ENCODE measurements at places on chromosomes 3 and 15. TPM values are rescaled to one million over a fixed set of nuclear protein-coding genes. Genes with fewer than 3 reads are reported as not detected.

The LDHAL6B gene
- not detected for total RNA-seq

The ZSCAN29 gene
- total RNA-seq = 13.2 TPM

The AKAP13 gene
- total RNA-seq = 102 TPM

The RAB6B gene
- total RNA-seq = 2.6 TPM

The TPM1 gene
- total RNA-seq = 417 TPM

The ITIH4 gene
- total RNA-seq = 86.7 TPM

The SNAP23 gene
- 29.8 TPM for total RNA-seq

The GOLGA6L10 gene
- 2.9 TPM for total RNA-seq

The DNAH12 gene
- 0.52 TPM for total RNA-seq

The COL8A1 gene
- 0.99 TPM for total RNA-seq

The GPR156 gene
- total RNA-seq = not detected

The GOLGA6D gene
- not detected for total RNA-seq

The NR1I2 gene
- not detected for total RNA-seq

The HCLS1 gene
- 17.1 TPM for total RNA-seq

- DNase-seq = no peak
Observed at GRCh38 chr3:126013751-126014156, 44.8 kb downstream of the ROPN1B start.

DNA sequence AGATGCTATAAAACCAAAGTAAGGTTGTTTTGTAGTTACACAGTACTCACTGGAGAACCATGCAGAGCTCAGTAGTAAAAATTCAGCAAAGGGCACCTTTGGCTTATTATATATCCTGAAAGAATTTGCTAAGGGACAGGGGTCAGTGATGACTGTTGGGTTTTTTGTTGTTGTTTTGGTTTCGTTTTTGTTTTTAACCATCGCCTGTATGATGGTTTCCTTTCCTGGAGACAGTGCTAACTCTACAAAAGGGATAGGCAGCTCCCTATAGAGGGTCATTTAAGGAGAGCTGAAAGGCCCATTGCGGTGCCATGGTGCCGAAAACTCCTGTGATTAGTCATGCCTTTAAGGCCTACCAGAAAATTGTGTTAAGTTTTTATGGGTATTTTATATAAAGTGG is 118.2 kb upstream of the GOLIM4 start:
- no peak for DNase-seq

DNA sequence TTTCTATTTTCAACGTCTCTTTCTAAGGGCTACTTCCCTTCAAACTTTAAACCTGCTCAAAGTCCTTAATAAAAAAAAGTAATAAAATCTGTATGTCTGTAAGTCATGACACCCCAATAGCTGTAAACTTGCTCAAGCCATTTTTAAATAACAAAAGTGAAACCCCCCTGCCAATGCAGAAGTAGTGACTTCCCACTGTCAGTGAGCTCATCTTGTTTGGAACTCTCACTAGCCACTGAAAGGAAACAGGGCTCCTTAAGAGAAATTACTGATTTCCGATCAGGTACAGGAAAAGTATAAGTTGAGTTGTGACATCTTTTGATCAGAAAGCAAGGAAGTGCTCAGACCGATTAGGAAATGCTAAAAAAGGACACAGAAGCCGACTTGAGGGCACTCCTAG is 27.6 kb upstream of the GPR171 start:
- no peak for DNase-seq

- peak; percentile 69 for DNase-seq
Observed at GRCh38 chr15:69305204-69305931, 6.7 kb downstream of the PAQR5 start.

- no peak for DNase-seq
Observed at GRCh38 chr3:11014253-11014652, 21.7 kb downstream of the SLC6A1 start.

DNA sequence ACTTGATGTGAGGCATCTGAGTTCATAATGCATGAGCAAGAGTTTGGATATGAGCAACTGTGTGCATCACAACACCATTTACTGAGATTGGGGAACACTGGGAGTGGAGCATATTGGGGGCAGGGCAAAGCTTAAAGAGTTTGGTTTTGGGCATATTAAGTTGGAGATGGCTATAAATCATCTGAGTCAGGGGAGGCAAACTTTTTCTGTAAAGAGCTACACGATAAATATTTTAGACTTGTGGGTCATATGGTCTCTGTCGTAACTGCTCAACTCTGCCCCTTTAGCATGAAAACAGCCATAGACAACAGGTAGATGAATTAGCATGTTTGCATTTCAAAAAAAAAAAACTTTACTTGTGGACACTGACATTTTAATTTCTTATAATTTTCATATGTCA is 20.0 kb downstream of the ENTPD3 start:
- DNase-seq = no peak

GRCh38 chr3:39325236-39325635 is 4.3 kb upstream of the CCR8 start:
- no peak for DNase-seq

- DNase-seq = no peak
Observed at GRCh38 chr3:197218210-197218609, 80.2 kb downstream of the DLG1 start.

- no peak for DNase-seq
Observed at GRCh38 chr15:71186267-71186666, 71.0 kb downstream of the THSD4 start.

DNA sequence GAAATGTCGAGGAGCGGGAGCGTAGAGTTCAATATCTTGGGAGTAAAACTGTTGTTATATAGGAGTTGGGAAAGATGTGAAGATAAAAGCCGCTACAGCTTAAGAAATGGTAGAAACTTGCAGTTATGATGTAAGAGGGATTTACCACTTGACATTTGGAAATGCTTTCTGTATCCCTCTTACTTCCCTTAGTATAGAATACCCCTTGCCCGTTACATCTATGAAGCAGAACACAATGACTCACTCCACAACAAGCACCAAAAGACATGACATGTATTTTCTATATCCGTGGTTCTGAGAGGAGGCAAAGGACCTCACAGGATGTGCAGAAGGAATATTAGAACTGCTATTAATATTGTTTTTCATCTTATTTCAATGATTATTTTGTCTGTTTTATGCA is 254.2 kb upstream of the NR2F2 start:
- no peak for DNase-seq

GRCh38 chr3:115498421-115498820 is 124.9 kb upstream of the GAP43 start:
- no peak for DNase-seq

- no peak for DNase-seq
Observed at GRCh38 chr3:21041621-21042020, 709.4 kb downstream of the ZNF385D start.

GRCh38 chr3:65535260-65535659 is 503.5 kb downstream of the MAGI1 start:
- DNase-seq = no peak

- no peak for DNase-seq
Observed at GRCh38 chr15:98616397-98616796, 31.9 kb upstream of the IGF1R start.

DNA sequence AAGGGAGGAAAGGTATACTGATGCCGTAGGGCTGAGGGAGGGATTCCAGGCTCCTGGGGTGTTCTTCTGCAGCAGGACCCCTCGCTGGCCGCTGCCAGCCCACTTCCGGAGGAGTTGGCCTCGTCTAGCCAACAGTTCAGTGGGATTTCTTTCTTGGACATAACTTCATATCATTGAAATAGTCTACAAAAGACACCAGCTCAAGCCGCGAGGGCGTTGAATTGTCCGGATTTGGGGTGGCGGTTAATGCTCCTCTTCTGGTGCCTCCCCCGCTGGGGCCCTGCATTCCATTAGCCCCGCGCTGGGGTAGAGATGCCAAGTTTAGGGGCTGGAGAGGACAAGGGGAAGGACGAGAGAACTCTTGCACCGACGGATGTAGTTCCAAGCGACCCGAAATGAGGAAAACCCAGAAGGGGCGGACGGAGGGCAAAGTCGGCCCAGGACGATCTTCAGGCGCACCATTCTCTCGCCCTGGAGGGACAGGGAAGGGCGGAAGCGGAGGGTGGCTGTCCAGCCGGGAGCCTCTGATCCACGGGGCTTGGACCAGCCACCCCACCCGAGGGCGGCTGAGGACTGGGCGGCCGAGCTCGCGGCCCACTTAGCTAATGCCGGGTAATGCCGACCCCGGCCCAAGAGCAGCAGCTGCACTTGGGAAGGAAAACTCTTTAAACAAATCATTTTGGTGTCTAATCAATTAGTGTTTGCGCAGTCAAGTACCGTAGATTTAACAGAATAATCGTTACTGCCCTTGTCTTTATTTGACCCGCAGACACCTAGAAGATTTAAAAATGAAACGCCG is 4.7 kb upstream of the ONECUT1 start:
- no peak for DNase-seq

GRCh38 chr15:52797625-52798501 is 7.7 kb upstream of the ONECUT1 start:
- no peak for DNase-seq

GRCh38 chr15:57866149-57866736 is 159.7 kb downstream of the POLR2M start:
- DNase-seq = peak; percentile 82

- DNase-seq = no peak
Observed at GRCh38 chr3:60657972-60658371, 593.3 kb downstream of the FHIT start.

GRCh38 chr15:48361685-48362084 is 30.5 kb downstream of the DUT start:
- no peak for DNase-seq

- DNase-seq = no peak
Observed at GRCh38 chr3:101950510-101950909, 101.2 kb downstream of the NFKBIZ start.

DNA sequence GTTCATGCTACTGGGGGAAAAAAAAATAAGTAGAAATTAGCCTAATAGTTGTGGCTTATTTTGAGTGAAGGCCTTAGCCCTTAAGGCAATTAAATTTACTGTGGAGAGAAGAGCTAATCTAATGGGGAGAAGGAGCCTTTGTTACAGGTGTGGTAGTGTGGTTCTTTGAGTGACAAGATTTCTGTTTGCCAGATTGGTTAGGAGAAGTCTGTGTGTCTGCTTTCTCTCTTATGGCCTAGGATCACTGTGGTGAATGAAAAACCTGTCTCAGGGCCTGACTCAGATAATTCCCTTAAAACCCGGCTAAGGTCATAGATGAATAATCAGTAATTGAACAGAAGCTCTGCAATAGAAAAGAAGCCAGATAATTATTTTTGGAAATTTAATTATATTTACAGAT is 27.0 kb downstream of the OPA1 start:
- DNase-seq = no peak

GRCh38 chr15:39593656-39594445 is 13.0 kb downstream of the THBS1 start:
- DNase-seq = no peak

- no peak for DNase-seq
Observed at GRCh38 chr15:42065033-42065432, 29.3 kb downstream of the PLA2G4D start.

DNA sequence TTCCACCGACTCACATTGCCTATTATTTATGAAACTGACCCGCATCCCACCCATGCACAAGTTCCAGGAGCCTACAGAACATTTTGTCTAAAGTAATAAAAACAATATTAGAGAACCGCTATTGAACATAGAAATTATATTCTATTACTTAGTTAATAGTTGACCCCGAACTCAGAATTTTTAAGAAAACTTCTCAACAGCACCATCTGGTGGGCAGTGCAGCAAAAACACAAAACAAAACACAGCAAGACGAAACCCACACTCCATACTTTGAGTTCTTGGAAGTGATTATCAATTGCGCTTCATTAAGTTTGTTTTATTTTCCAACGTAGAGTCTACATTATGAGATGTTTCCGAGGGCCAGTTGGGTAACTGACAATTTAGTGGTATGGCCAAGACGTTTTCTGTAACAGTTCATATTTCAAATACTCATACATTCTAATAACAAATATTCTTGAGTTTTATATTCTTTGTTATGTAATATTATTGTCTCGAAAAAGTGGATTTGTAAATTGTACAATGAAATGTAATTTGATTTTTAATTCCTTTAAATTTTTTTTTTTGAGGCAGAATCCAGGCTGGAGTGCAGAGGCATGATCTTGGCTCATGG is 24.0 kb upstream of the C3orf70 start:
- peak; percentile 14 for DNase-seq

DNA sequence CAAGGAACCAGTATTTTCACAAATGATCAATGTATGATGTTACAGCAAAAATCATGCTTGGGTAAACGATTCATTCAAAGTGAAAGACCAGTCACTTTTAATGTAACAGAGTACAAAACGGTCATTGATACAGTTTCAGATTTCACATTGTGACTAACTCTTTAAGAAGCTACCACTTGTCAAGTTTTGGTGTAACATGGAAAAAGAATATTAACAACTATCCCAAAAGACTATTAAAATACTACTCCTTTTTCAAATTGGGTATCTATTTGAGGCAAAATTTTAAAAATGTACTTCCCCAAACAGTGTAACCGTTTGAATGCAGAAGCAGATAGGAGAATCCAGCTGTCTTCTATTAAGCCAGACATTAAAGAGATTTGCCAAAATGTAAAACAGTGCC is 31.7 kb downstream of the AKAP13 start:
- no peak for DNase-seq

DNA sequence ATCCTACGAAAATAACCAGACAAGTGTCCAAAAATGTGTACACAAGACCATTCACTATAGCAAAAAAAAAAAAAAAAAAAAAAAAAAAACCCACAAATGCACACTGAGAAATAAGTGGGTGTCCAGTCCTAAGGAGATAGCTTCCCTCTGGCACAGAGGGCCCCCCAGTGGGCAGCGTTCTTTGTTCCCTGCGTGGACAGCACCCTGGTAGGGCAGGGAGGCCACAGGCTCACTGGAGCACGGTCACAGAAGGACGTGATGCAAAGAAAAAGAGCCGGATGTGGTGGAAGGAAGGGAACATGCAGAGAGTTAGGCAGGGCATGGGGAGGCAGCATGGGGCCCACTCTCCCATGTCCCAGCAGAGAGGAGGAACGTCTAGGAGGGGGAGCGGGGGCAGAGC is 210.7 kb upstream of the NSMCE3 start:
- DNase-seq = no peak

DNA sequence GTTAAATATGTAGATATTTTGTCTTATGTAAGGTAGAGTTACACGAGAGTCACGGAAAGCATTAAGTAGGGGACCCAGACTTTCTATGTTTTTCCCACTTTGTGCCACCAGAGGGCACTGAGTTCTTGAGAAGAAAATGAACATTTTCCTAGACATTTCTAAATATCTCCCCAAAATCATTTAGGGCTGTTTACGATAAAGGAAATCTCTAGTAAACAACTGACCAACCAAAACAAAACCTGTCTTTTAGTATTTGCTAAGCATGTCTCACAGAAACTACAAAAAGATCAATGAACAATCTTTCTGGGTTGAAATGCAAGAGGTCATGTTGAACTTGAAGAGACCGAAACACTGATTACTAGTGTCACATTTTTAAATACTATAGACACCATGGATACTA is 16.1 kb downstream of the POU1F1 start:
- DNase-seq = peak; percentile 60

DNA sequence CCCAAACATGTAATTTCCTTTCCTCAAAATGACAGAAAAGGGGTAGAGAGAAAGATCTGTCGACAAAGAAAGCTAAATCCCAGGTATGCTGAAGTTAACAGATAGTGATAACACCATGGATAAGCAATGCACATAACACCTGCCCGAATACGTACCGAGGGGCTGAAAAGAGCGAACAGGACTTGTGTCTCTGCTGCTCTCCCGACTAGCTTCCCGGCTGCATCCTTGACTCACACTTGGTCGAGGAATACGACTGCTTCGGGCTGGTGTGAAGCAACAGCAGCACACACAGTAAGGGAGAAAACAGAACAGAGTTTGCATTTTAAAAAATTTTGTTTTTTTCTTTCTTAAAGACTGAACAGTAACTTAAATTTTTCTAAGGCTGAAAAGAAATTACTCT is 136.4 kb downstream of the CLASP2 start:
- no peak for DNase-seq
